Caco-2 (cell line): ENCODE measurements at places on chromosomes 2 and 18. TPM values are rescaled to one million over a fixed set of nuclear protein-coding genes. Genes with fewer than 3 reads are reported as not detected.
A peak's percentile ranks its signal among the peaks of the same experiment; 100 is the strongest.

- H3K27ac ChIP-seq = no peak overlapping the region
- H3K36me3 ChIP-seq = no peaks in the 10 kb centered on the region
- no peak for DNase-seq
- H3K27me3 ChIP-seq = no peaks in the 10 kb centered on the region
- no peak overlapping the region for H3K4me3 ChIP-seq
Observed at GRCh38 chr2:198712485-198712884, 745.3 kb downstream of the SATB2 start.

OST4 gene
- total RNA-seq = 237 and 249 TPM in 2 replicates

NHEJ1 gene
- total RNA-seq = 28.5 and 29.6 TPM in 2 replicates

- H3K4me3 ChIP-seq = no peak overlapping the region
- H3K27me3 ChIP-seq = no peaks in the 10 kb centered on the region
- H3K4me1 ChIP-seq = peaks cover 32% of the 10 kb centered on the region
- DNase-seq = no peak
- H3K36me3 ChIP-seq = no peaks in the 10 kb centered on the region
- H3K27ac ChIP-seq = no peak overlapping the region
Observed at GRCh38 chr2:9703085-9703678, 72.4 kb upstream of the YWHAQ start.

GRCh38 chr18:64409511-64409910 lies 260.6 kb upstream of the LINC00305 start:
- no peaks in the 10 kb centered on the region for H3K4me1 ChIP-seq
- no peak overlapping the region for H3K4me3 ChIP-seq
- no peak overlapping the region for H3K27ac ChIP-seq
- no peaks in the 10 kb centered on the region for H3K36me3 ChIP-seq
- no peak for DNase-seq

DNA sequence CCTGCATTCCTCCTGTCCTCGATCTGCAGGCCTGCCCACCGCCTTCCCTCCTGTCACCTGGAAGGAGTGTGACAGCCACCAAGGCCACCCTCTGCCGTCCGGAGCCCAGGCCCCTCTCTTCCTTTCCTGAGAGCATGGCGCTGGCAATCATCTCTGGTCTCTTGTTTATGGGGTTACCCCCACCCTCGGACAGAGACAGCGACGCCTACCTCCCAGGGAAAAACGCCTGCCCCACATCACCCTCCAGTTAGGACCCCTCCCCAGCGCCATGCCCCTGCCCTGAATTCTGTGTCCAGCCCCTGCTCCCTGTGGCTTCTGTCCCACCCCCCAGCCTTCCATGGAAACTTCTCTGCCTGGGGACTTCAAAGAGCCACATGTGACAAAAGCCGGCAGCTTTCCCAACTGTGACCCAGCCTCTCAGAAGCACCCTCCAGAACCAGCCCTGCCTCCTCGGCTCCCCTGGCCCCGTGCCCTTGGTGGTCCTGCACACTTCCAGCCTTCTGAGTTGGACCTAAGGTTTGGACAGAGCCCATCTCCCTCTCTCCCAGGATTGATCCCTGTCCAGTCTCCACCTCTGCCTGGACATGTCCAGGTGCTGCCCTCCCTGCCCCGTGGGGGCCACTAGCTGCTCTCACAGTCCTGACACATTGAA lies 145.0 kb upstream of the HDAC4 start:
- DNase-seq = no peak
- H3K36me3 ChIP-seq = no peaks in the 10 kb centered on the region
- no peak overlapping the region for H3K4me3 ChIP-seq
- H3K27me3 ChIP-seq = no peaks in the 10 kb centered on the region
- H3K4me1 ChIP-seq = no peaks in the 10 kb centered on the region
- H3K27ac ChIP-seq = no peak overlapping the region

- H3K27ac ChIP-seq = no peak overlapping the region
- H3K4me3 ChIP-seq = no peak overlapping the region
- H3K27me3 ChIP-seq = no peaks in the 10 kb centered on the region
- no peaks in the 10 kb centered on the region for H3K36me3 ChIP-seq
Observed at GRCh38 chr2:72901426-72901825, 14.2 kb downstream of the SPR start.

RPIA gene
- total RNA-seq = 33.2 and 33.7 TPM in 2 replicates

UNC80 gene
- total RNA-seq = not detected in 2 replicates

GRCh38 chr2:220377482-220378155 lies 750.2 kb downstream of the SLC4A3 start:
- no peaks in the 10 kb centered on the region for H3K36me3 ChIP-seq
- no peak for DNase-seq
- no peaks in the 10 kb centered on the region; the same call in 1 of the 2 replicates for H3K27me3 ChIP-seq

SPP2 gene
- not detected in 2 replicates for total RNA-seq

DHRS9 gene
- total RNA-seq = not detected in 2 replicates

DNA sequence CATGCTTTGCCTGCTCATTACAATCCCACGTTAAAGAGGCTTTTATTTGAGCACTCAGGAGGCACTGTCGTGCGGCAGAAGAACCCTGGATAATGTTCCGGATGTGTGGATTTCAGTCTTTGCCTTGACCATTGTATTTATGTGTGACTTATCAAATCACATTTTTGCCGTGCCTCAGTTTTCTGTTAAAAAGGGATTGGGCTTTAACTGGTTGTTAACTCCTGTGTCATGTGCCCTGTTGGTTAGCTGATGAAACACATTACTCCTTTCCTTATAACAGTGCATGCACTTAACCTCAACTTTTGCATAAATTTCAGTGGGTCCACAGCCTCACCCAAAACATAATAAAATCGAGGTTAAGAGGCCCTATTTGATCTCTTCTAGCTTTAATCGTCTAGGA lies 52.7 kb downstream of the NAB1 start:
- H3K4me1 ChIP-seq = peaks cover 29% of the 10 kb centered on the region
- H3K27me3 ChIP-seq = no peaks in the 10 kb centered on the region
- H3K27ac ChIP-seq = no peak overlapping the region
- no peak for DNase-seq
- no peak overlapping the region for H3K4me3 ChIP-seq

GRCh38 chr2:28445448-28446258 lies 50.2 kb upstream of the PLB1 start:
- no peak for DNase-seq
- no peak overlapping the region for H3K27ac ChIP-seq

MAT2A gene
- total RNA-seq = 217 and 250 TPM in 2 replicates

DNA sequence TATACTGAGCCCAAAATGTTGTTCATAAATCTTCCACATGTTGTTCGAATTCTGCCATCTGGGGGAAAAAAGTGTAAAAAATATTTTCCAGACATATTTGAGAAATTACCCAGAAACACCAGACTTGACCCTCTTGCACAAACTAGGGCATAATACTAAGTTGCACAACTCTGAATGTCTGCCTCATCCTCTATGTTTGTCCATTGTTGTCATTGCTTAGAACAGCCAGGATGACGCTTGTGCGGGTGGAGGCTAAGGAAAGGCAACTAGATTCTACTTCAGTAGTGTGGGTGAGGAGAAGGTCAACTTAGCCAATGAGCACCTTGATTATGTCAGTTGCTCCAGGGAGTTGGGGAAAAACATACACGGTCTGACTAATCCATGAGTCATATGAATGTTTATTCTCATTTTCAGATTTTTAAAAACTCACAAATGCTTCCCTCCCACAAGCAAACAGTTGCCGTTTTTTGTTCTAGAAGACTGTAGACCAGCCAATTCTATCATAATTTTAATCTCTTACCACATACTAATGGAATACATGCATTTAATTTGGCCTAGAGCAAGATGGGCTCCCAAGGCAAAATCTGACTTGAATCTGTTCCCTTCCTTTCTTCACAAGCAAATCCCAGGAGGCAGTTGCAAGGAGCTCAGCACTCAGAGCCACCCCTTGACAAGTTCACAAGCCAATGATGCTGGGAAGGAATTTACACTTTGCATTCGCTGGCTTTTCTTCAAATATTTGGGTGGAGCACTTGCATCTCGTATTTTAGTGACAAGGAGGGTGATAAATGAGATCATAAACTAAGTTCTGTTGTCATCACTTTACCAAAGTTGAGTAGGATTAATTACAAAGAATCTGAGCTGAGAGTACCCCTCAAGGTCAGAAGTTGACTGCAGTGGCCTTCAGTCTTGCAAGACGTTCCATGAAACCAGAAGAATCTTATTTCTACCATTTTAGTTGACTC lies 163.2 kb upstream of the TWIST2 start:
- H3K36me3 ChIP-seq = no peaks in the 10 kb centered on the region
- no peak overlapping the region for H3K4me3 ChIP-seq
- no peak for DNase-seq

GRCh38 chr2:235493402-235493774 lies 455 bp upstream of the AGAP1 start:
- H3K36me3 ChIP-seq = no peaks in the 10 kb centered on the region
- peak overlapping the region; percentile 61 for H3K27ac ChIP-seq
- DNase-seq = no peak
- no peaks in the 10 kb centered on the region for H3K27me3 ChIP-seq
- H3K4me1 ChIP-seq = no peaks in the 10 kb centered on the region; the same call in 1 of the 2 replicates

TYMS gene
- total RNA-seq = 140 and 143 TPM in 2 replicates

DNA sequence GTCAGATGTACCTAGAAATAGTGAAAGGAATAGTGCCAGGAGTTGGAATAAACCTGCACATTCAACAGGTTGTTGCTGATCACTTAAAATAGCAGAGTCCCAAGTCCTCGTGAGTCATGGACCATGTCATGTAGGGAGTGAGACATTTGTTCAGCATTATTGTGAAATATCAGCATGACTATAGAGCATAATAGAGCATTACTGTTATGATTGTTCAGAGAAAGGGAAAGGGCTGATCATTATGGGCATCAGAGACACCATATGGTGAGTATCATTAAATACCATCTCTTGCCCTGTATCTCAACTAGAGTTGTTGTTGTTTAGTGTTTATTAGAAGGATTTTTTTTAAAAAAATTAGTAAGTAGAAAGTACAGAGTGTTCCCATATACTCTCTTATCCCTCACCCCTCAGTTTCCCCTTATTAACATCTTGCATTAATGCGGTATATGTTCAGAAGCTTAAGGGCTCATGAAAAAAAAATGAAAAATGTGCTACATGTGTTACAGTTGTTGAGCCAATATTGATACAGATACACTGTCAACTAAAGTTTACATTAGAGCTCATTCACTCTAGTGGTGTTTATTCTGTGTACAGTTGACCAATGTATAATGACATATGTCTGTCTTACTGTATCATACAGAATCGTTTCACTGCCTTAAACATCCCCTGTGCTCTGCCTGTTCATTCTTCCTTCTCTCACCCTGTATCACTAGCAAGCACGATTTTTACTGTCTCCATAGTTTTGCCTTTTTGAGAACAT lies 5.7 kb downstream of the ELAC1 start:
- H3K4me3 ChIP-seq = no peak overlapping the region
- DNase-seq = no peak
- no peaks in the 10 kb centered on the region for H3K4me1 ChIP-seq
- no peaks in the 10 kb centered on the region; the same call in none of the 2 replicates for H3K36me3 ChIP-seq
- H3K27ac ChIP-seq = no peak overlapping the region
- H3K27me3 ChIP-seq = no peaks in the 10 kb centered on the region

GRCh38 chr18:50111398-50111797 lies 83.5 kb downstream of the MYO5B start:
- H3K27me3 ChIP-seq = no peaks in the 10 kb centered on the region
- H3K27ac ChIP-seq = peak overlapping the region; percentile 39
- peaks cover 44% of the 10 kb centered on the region for H3K4me1 ChIP-seq
- DNase-seq = peak; percentile 25
- no peaks in the 10 kb centered on the region for H3K36me3 ChIP-seq
